ENCODE measurements at places on chromosomes 4 and X. TPM values are rescaled to one million over a fixed set of nuclear protein-coding genes. Genes with fewer than 3 reads are reported as not detected.

DNA sequence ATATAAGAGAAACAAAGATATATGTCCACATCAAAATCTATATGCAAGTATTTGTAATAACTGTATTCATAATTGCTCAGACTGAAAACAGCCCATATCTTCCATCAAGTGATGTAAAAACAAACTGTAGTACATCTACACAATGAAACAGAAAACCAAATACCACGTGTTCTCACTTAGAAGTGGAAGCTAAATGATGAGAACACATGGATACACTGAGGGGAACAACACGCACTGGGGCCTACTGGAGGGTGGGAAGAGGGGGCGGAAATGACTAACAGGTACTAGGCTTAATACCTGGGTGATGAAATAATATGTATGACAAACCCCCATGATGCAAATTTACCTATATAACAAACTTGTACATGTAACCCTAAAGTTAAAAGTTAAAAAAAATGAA is 42.7 kb downstream of the UBA6 start:
- no peaks in the 10 kb centered on the region for H3K27me3 ChIP-seq
- no peak overlapping the region for H3K4me3 ChIP-seq
- peaks cover 81% of the 10 kb centered on the region for H3K36me3 ChIP-seq
- H3K4me1 ChIP-seq: no peaks in the 10 kb centered on the region
- no peak for DNase-seq
- H3K27ac ChIP-seq: no peak overlapping the region

- no peak overlapping the region for H3K27ac ChIP-seq
- DNase-seq: no peak
- no peaks in the 10 kb centered on the region for H3K27me3 ChIP-seq
- H3K36me3 ChIP-seq: peaks cover 5% of the 10 kb centered on the region
- H3K4me1 ChIP-seq: peaks cover 2% of the 10 kb centered on the region
- no peak overlapping the region for H3K4me3 ChIP-seq
Observed at GRCh38 chrX:51484616-51485015, 11.8 kb downstream of the NUDT11 start.

DNA sequence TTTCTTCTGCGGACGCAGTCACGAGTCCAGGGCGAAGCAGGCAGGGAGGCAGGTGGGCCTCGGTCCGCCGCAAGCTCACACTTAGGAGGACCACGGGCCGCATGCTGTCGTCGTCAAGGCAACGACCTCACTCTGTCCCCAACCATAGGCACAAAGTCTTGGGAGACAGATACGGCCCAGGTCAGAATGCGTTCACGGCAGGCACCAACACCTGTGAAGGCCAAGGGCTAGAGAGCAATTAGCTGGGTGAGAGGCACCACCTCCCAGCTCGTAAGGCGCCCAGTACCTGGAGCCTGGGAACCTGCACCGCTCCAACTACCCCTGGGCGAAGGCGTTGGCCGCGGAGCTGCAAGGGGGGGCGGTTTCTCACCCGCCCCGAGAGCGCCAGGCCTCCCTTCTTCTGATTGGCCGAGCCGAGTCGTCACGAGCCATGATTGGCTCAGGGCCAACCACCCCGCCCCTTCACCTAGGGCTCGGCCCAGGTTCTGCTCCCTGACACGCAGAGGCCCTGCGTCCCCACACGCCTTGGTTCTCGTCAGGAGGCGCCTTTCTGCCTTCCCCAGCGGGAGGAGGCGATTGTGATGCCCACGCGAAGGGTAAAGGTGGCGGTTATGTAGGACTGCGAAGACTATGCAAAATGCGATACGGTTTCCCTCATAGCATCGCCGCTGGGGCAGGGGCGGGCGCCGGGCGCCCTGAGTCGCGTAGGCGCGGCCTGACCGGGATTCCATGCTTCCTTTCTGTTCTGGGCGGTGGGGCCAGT is at the start of gene CDKL2:
CDKL2 (minus strand) TSS at position 355 of the 763 bp plus-strand sequence. CDS start 4,540 bp downstream, outside the sequence.
- peak; percentile 85 for DNase-seq
- peak within 1 kb of the TSS; percentile 96 for H3K27ac ChIP-seq
- H3K27me3 ChIP-seq: peaks cover 4% of the 10 kb centered on the region
- peaks cover 6% of the 10 kb centered on the region for H3K4me1 ChIP-seq
- peak within 1 kb of the TSS; percentile 82 for H3K4me3 ChIP-seq

DNA sequence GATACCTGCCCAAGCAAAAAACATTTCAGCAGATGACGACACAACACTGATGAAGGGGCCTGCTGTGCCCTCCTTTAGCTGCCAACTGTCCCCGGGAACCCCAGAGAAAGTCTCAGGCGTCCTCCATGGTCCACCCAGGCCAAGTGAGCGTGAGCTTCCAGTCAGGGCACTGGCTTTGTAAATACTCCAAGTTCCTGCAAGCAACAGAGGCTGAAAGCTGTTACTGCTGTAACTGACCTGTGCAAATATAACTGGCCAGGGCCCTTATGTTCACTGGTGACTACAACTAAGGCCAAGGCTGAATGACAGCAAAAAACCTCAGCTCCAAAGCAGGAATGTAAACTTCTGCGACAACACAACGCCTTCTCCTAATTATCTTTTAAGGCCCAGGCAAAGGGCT is 8.2 kb downstream of the WDR1 start:
- peaks cover 18% of the 10 kb centered on the region for H3K4me1 ChIP-seq
- peaks cover 33% of the 10 kb centered on the region for H3K36me3 ChIP-seq
- peak overlapping the region; percentile 84 for H3K27ac ChIP-seq
- no peaks in the 10 kb centered on the region for H3K27me3 ChIP-seq
- no peak overlapping the region for H3K4me3 ChIP-seq

DNA sequence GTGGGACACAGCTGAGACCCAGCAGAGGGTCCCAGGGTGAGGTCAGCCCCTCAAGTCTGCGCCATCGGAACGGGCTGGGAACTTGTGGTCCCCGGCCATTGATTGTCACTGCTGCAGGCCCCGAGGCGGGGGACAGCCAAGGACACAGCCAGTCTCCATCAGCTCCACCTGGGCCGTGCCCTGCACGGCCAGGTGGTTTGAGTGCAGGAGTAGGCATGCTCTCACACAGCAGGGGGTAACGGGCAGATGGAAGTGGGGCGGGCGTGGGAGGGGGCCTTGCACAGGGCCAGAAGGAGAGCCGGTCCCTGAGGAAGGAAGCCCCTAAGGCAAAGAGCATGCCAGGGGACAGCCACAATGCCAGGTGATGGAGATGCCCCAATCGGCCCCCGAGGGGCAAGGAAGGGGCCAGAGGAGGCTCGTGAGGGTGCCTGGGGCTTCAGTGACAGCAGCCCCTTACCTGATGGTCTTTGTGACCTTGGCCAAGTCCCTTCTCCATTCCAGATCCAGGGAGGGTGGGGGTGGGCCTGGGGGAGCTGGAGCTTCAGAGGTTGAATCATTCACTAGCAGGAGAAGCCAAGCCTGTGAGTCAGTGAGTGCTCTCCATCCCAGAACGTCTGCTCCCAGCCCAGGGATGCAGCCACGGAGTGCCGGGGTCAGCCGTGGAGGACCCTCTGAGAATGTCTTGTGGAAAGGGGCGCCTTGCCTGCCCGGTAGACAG is 2.3 kb downstream of the ATP2B3 start:
- peaks cover 2% of the 10 kb centered on the region for H3K36me3 ChIP-seq
- peaks cover 48% of the 10 kb centered on the region for H3K27me3 ChIP-seq
- DNase-seq: no peak
- no peak overlapping the region for H3K27ac ChIP-seq
- no peaks in the 10 kb centered on the region for H3K4me1 ChIP-seq

- peaks cover 7% of the 10 kb centered on the region for H3K27me3 ChIP-seq
- H3K27ac ChIP-seq: no peak overlapping the region
- peaks cover 2% of the 10 kb centered on the region for H3K36me3 ChIP-seq
- no peak for DNase-seq
- no peaks in the 10 kb centered on the region for H3K4me1 ChIP-seq
- H3K4me3 ChIP-seq: no peak overlapping the region
Observed at GRCh38 chr4:15793506-15794363, 15.6 kb downstream of the CD38 start.

- no peak overlapping the region for H3K27ac ChIP-seq
- peaks cover 3% of the 10 kb centered on the region for H3K4me1 ChIP-seq
- H3K4me3 ChIP-seq: no peak overlapping the region
- no peak for DNase-seq
- H3K36me3 ChIP-seq: no peaks in the 10 kb centered on the region
Observed at GRCh38 chr4:32697281-32697814, 1977.2 kb downstream of the PCDH7 start.

The SERPINA7 gene
- total RNA-seq: not detected

GRCh38 chr4:98544818-98545414 is 113.5 kb downstream of the TSPAN5 start:
- H3K36me3 ChIP-seq: no peaks in the 10 kb centered on the region
- no peak for DNase-seq
- H3K27ac ChIP-seq: no peak overlapping the region
- no peak overlapping the region for H3K4me3 ChIP-seq
- H3K4me1 ChIP-seq: no peaks in the 10 kb centered on the region

- no peaks in the 10 kb centered on the region for H3K4me1 ChIP-seq
- H3K27ac ChIP-seq: no peak overlapping the region
- no peak overlapping the region for H3K4me3 ChIP-seq
- no peaks in the 10 kb centered on the region for H3K36me3 ChIP-seq
- H3K27me3 ChIP-seq: no peaks in the 10 kb centered on the region
Observed at GRCh38 chrX:35406386-35406785, 391.8 kb upstream of the MAGEB16 start.

GRCh38 chrX:25043192-25043591 is 27.4 kb upstream of the ARX start:
- H3K36me3 ChIP-seq: no peaks in the 10 kb centered on the region
- no peaks in the 10 kb centered on the region for H3K27me3 ChIP-seq
- DNase-seq: no peak

The ENAM gene
- total RNA-seq: 0.09 TPM

The XAGE1A gene
- total RNA-seq: not detected

DNA sequence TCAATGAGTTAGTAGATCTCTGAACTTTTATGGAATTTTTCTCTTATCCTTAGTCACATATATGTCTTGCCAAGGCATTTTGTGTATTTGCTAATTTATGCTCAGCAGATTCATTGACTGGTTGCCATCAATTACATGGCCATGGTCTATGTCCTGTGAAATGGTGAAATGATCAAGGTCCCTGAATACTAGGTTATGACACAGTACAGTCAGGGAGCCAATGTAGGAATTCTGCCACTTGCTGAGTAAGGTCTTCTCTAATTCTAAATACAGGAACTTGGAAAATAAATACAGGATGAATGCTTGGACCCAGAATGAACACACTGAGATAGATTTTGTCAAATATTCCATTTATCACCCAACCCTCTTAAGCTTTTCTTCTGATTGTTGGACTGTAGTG is 35.2 kb downstream of the ALPK1 start:
- H3K27ac ChIP-seq: no peak overlapping the region
- DNase-seq: no peak
- no peaks in the 10 kb centered on the region for H3K4me1 ChIP-seq
- peaks cover 18% of the 10 kb centered on the region for H3K27me3 ChIP-seq

The PFKFB1 gene
- 0.77 TPM for total RNA-seq

The MGAT4D gene
- not detected for total RNA-seq

DNA sequence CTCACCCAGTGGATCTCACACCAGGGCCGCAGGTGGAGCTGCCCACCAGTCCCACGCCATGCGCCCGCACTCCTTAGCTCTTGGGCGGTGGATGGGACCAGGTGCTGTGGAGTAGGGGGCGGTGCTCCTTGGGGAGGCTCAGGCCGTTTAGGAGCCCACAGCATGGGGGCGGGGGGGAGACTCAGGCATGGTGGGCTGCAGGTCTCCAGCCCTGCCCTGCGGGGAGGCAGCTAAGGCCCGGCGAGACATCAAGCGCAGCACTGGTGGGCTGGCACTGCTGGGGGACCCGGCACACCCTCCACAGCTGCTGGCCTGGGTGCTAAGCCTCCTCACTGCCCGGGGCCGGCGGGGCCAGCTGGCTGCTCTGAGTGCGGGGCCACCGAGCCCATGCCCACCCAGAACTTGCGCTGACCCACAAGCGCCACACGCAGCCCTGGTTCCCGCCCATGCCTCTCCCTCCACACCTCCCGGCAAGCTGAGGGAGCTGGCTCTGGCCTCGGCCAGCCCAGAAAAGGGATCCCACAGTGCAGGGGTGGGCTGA is 312.9 kb upstream of the GIMD1 start:
- H3K4me3 ChIP-seq: no peak overlapping the region
- no peaks in the 10 kb centered on the region for H3K36me3 ChIP-seq
- no peak overlapping the region for H3K27ac ChIP-seq
- no peaks in the 10 kb centered on the region for H3K27me3 ChIP-seq
- no peaks in the 10 kb centered on the region for H3K4me1 ChIP-seq

DNA sequence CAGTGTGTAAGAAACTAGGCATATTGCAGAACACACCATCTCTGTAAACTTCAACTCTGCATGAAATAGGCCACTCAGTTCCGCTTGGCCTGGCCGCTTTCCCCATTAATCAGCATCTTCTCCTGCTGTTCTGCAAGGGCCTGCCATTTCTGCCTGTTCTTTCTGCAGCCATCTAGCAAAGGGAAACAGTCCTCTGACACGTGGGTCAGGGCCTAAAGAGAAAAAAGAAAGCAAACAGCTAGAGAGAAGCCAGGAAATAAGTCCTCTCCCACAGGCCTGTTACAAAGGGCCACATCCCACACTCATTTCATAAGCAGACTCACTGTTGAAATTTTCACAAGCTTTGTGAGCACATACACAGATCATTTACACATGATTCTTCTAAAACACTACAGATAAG is 130.1 kb downstream of the PDE5A start:
- H3K4me3 ChIP-seq: no peak overlapping the region
- peaks cover 14% of the 10 kb centered on the region for H3K36me3 ChIP-seq
- H3K4me1 ChIP-seq: peaks cover 10% of the 10 kb centered on the region
- no peaks in the 10 kb centered on the region for H3K27me3 ChIP-seq
- peak overlapping the region; percentile 61 for H3K27ac ChIP-seq
- no peak for DNase-seq

The ZAR1 gene
- total RNA-seq: not detected

The CCSER1 gene
- total RNA-seq: 11.6 TPM

GRCh38 chr4:182575225-182575624 is 332.0 kb downstream of the TENM3 start:
- H3K36me3 ChIP-seq: no peaks in the 10 kb centered on the region
- no peak for DNase-seq
- H3K4me1 ChIP-seq: peaks cover 18% of the 10 kb centered on the region
- H3K4me3 ChIP-seq: no peak overlapping the region
- no peak overlapping the region for H3K27ac ChIP-seq
- no peaks in the 10 kb centered on the region for H3K27me3 ChIP-seq

DNA sequence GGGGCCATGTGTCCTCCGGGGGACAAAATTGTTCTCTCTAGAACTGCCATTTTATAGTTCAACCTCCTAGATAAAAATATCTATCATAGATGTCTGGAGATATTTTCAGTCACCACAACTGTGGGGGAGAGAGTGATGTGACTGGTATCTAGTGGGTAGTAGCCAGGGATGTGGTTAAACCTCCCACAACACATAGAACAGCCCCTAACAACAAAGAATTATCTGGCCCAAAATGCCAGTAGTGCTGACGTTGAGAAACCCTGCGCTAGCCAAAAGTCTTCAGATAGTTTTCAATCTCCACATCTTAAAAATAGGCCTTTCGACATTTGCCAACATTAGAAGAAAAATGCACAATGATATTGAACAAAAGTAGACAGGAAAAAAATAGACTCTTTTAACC is 19.0 kb upstream of the SUPT20HL2 start:
- no peaks in the 10 kb centered on the region for H3K27me3 ChIP-seq
- no peaks in the 10 kb centered on the region for H3K36me3 ChIP-seq
- DNase-seq: no peak
- no peaks in the 10 kb centered on the region for H3K4me1 ChIP-seq

The TMEM156 gene
- not detected for total RNA-seq
